ENCODE measurements at places on chromosomes 7 and 10.

DNA sequence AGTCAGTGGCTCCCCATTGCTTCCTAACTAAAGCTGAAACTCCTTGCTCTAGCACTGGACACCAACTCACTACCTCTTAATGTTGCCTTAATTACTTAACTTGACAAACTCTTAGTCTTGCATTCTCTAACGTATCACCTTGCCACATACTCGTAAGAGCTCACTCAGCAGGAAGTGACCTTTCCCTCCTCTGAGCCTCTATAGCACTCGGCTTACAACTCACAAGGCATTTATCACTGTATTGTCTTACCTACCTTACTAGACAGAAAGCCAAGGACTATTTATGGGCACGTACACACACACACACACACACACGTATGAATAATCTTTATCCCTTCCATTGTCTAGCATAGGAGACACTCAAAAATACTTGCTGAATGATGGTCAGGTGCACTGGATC lies 21.2 kb downstream of the CEP41 start:
- DNase-seq = no peak

GRCh38 chr7:46681865-46682503 lies 760.9 kb upstream of the IGFBP3 start:
- no peak for DNase-seq

- no peak for DNase-seq
Measured at GRCh38 chr7:120780938-120781337, 77.0 kb downstream of the TSPAN12 start.

DNA sequence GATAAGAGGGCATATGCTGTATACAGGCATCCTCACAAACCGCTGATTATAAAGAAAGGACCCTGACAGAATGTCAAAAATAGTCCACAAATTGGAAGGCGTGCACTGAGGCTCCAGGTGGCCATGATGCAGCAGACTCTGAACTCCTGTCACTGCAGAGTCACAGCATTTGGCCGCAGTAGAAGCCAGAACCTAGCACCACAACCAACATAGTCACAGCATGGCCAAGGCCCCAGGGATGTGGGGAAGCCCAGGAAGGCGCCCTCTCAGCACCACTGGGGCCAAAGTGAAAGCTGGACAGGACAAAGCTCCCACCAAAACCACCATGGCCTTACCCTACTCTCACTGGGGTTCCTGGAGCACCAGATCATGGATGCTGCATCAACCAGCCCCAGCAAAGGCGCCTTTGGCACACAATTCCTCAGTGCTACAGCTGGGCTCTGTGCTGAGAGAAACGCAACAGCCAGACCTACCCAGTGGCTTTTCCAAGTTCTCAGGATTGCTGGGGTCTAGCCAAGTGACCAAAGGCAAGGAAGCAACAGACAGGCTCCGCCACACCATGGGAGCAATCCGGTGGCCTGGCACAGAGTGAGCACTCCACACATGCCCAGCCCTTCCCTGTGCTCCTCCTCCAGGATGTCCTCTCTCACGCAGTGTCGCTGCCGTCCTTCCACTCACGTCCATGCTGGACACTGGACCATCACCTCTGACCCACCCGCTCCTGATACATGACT lies 60.2 kb downstream of the STK17A start:
- DNase-seq = no peak

DNA sequence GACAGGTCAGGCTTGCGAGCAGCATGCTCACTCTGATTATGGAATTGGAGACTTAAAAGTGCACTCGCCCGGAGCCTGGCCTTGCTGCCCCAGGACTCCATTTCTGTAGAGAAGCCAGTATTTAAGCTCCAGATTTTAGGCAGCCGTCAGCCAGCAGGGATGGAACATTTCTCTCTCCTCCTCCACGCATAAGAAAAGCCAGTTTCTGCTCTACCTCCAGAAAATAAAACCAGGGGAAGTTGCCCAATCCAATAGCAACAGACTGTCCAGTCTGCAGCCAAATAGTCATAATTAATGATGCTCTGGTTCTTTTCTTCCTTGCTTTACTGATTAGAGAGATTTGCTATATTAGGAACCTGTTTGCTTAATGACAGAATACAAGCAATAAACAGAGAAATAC lies 203.2 kb downstream of the GFRA1 start:
- no peak for DNase-seq

DNA sequence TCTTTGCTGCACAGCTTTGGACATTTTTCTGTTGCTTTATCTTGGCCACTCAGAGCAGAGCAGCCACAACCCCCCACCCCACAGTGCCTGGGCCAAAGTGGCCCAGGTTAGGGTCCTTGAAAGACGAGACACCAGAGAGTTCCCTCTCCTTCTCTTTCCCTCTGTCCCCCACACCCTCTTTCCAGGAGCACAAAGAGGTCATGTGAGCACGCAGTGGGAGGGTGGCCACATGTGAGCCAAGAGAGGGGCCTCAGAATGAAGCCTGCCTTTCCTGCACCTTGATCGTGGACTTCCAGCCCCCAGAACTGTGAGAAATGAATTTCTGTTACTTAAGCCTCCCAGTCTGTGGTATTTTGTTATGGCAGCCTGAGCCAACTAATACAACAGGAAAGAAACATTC lies 14.6 kb upstream of the MSMB start:
- no peak for DNase-seq

Measured in NCI-H2171 treated with DMSO at 0.1 percent for 48 hours (cell line).